ENCODE measurements at places on chromosomes 16 and 17.

DNA sequence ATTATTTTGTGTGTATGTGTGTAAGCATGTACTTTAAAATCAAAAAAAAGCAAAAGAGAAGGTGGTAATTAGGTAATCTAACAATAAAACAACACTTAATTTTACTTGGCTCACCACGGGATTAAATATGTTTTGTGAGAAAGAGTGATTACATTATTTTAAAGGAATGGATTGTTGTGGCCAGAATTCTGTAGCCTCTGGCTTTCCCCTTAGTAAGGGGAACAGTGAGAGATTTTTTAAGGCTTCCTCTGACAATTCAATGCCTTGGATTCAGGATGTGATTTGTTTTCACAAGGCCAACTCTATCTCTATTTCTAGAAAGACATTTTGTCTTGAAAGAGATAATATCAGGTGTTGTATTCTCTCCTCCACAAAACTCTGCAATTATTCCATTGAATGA is 560.3 kb upstream of the CDH8 start:
- H3K27me3 ChIP-seq, result no peaks in the 10 kb centered on the region
- H3K4me3 ChIP-seq, result no peak overlapping the region
- DNase-seq, result no peak
- no peaks in the 10 kb centered on the region for H3K4me1 ChIP-seq
- H3K27ac ChIP-seq, result no peak overlapping the region
- H3K36me3 ChIP-seq, result no peaks in the 10 kb centered on the region

- no peak for DNase-seq
- peaks cover 12% of the 10 kb centered on the region for H3K36me3 ChIP-seq
- H3K27ac ChIP-seq, result no peak overlapping the region
- H3K4me3 ChIP-seq, result no peak overlapping the region
Observed at GRCh38 chr17:46928467-46929261, 5.7 kb downstream of the GOSR2 start.

GRCh38 chr17:27985306-27985705 is 57.2 kb upstream of the NLK start:
- H3K27me3 ChIP-seq, result no peaks in the 10 kb centered on the region
- no peak overlapping the region for H3K27ac ChIP-seq
- H3K4me1 ChIP-seq, result 0 out of 2 replicates have a peak, but pooled peaks cover 2% of the 10 kb centered on the region
- no peaks in the 10 kb centered on the region for H3K36me3 ChIP-seq
- no peak overlapping the region for H3K4me3 ChIP-seq

- no peaks in the 10 kb centered on the region for H3K36me3 ChIP-seq
- H3K4me1 ChIP-seq, result peaks cover 4% of the 10 kb centered on the region
- no peak overlapping the region for H3K4me3 ChIP-seq
- H3K27me3 ChIP-seq, result no peaks in the 10 kb centered on the region
- DNase-seq, result no peak
- H3K27ac ChIP-seq, result no peak overlapping the region
Observed at GRCh38 chr17:34246446-34246845, 8.6 kb upstream of the CCL2 start.

GRCh38 chr17:8868529-8868951 is 1.1 kb upstream of the PIK3R6 start:
- DNase-seq, result no peak
- H3K4me3 ChIP-seq, result no peak overlapping the region
- no peaks in the 10 kb centered on the region for H3K36me3 ChIP-seq
- no peak overlapping the region for H3K27ac ChIP-seq

DNA sequence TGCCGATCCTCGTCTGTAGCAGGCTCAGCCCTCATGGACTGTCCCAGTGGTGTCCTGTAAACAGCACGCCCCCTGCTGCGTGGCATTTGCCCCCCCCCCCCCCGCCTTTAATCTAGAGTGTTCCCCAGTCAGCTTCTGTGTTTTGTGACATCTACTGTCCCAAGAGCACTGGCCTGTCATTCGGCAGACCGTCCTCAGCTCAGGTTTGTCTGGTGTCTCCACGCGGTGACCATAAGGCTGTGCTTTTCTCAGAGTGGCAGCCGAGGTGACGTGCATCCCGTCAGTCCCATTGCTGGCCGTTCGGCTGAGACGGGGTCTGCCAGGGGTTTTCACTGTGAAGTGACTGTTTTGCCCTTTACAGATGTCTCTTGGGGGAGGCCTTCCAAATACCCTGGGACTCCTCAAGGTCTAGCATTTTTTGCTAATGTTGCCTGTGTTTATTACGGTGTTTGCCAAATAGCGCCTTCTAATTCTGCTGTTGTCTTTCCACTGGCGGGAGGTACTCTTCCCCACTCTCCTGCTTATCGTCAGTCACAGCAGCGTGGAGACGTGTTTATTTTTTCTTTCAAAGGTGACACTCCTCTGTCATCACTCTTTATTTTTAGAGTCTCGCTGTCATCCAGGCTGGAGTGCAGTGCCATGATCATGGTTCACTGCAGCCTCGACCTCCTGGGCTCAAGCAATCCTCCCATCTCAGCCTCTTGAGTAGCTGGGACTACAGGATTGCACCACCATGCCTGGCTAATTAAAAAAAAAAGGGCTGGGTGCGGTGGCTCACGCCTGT is 5.7 kb upstream of the MRPL12 start:
- H3K4me3 ChIP-seq, result no peak overlapping the region
- H3K27ac ChIP-seq, result no peak overlapping the region
- peaks cover 36% of the 10 kb centered on the region for H3K36me3 ChIP-seq
- peaks cover 2% of the 10 kb centered on the region for H3K4me1 ChIP-seq
- no peak for DNase-seq
- H3K27me3 ChIP-seq, result no peaks in the 10 kb centered on the region

DNA sequence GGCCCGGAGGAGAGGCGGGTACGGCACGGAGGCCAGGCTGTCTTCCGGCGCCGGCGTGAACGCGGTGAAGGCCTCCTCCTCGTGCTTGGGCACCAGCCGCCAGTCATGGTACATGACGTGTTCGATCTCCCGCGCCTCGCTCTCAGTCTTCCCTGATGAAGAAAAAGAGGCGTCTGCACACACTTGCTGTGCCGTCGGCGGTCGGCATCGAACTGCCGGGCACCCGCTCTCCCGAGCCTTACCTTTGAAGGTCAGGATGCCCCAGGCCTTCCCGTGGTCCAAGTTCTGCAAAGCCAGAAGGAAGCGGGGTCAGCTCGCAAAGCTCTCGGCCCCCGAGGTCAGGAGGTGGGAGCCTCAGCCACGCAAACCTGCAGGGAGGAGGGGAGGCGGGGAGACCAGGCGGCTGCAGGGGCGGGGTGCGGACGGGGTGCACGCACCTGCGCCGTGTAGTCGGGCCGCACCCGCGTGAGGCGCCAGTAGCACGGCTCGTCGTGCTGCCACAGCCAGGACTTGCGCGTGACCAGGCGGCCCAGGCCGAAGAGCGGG is at the start of gene EME2:
Gene EME2, plus strand, starts transcription at position 449 of the 546 bp plus-strand sequence. CDS start 418 bp downstream, outside the sequence.
- DNase-seq, result no peak
- no peaks in the 10 kb centered on the region for H3K27me3 ChIP-seq
- peak within 1 kb of the TSS; percentile 71 for H3K4me3 ChIP-seq
- peaks cover 2% of the 10 kb centered on the region for H3K4me1 ChIP-seq

DNA sequence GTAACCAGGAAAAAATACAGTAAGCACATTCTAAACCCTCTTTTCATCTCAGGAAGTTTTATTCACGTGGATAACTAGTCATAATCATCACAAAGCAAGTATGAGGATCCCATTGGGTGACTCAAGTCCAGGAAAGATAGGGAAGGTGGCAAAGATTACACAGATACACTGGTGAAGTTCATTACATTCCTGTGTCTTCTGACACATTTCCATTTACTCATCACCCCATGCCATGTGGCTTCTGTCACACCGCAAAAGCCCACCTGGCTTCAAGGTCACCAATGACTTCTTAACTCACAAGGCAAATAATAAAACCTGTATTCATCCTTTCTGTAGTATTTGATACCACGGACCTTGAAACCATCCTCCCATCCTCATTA is 17.0 kb downstream of the HS3ST3A1 start:
- no peak for DNase-seq
- no peak overlapping the region for H3K4me3 ChIP-seq
- H3K4me1 ChIP-seq, result no peaks in the 10 kb centered on the region
- no peaks in the 10 kb centered on the region for H3K27me3 ChIP-seq

- no peaks in the 10 kb centered on the region for H3K4me1 ChIP-seq
- no peak for DNase-seq
- H3K27ac ChIP-seq, result no peak overlapping the region
- no peaks in the 10 kb centered on the region for H3K36me3 ChIP-seq
Observed at GRCh38 chr17:68509141-68510057, 2.8 kb upstream of the PRKAR1A start.

DNA sequence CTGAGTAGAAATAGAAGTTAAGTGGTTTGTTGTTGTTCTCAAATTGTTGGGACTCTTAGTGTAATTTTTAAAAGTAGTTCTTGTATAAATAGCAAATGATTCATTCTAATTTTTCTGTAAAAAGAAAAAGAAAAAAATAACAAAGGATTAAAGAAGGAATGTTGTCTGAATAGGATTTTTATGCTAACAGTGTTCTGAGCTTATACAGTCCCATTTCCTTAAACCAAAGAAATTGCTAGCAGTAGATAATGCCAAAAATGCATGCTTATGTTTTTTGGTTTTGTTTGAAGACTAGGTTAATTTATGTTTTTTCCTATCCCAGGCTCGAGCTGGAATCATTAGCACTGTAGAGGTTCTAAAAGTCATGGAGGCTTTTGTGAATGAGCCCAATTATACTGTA is 44.7 kb upstream of the KPNB1 start:
- no peak overlapping the region for H3K27ac ChIP-seq
- no peak overlapping the region for H3K4me3 ChIP-seq
- H3K36me3 ChIP-seq, result peaks cover 8% of the 10 kb centered on the region

GRCh38 chr16:47750371-47750770 is 289.2 kb downstream of the PHKB start:
- H3K4me3 ChIP-seq, result no peak overlapping the region
- H3K36me3 ChIP-seq, result no peaks in the 10 kb centered on the region
- H3K4me1 ChIP-seq, result no peaks in the 10 kb centered on the region
- H3K27ac ChIP-seq, result no peak overlapping the region
- DNase-seq, result no peak
- no peaks in the 10 kb centered on the region for H3K27me3 ChIP-seq

GRCh38 chr17:65576939-65577338 is 15.5 kb upstream of the AXIN2 start:
- H3K27ac ChIP-seq, result no peak overlapping the region
- H3K27me3 ChIP-seq, result no peaks in the 10 kb centered on the region
- H3K4me1 ChIP-seq, result peaks cover 3% of the 10 kb centered on the region
- no peak for DNase-seq
- H3K36me3 ChIP-seq, result no peaks in the 10 kb centered on the region

DNA sequence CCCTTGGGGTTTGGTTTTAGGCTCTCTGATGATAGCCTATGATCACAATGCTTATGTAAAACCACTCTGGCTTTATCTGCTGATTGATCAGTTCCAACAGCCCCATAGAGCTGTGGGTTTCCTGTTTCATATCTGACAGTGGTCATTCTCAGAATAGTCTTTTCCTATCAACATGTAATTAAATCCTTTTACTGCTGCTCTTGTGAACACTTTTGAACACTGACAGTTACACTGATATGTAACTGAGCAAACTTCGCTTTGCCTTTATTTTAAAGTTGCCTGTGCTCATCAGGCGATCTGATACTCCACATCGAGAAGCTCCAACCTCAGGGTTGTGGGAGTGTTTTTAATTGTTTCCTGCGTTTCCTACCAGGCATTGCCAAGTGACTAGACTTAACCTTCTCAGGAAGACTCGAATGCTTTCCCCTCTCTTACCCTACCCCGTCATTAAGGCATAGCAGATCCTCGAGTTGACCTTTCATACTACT is 17.3 kb upstream of the CLEC18B start:
- H3K4me3 ChIP-seq, result no peak overlapping the region
- DNase-seq, result no peak
- no peaks in the 10 kb centered on the region for H3K27me3 ChIP-seq
- H3K36me3 ChIP-seq, result no peaks in the 10 kb centered on the region

DNA sequence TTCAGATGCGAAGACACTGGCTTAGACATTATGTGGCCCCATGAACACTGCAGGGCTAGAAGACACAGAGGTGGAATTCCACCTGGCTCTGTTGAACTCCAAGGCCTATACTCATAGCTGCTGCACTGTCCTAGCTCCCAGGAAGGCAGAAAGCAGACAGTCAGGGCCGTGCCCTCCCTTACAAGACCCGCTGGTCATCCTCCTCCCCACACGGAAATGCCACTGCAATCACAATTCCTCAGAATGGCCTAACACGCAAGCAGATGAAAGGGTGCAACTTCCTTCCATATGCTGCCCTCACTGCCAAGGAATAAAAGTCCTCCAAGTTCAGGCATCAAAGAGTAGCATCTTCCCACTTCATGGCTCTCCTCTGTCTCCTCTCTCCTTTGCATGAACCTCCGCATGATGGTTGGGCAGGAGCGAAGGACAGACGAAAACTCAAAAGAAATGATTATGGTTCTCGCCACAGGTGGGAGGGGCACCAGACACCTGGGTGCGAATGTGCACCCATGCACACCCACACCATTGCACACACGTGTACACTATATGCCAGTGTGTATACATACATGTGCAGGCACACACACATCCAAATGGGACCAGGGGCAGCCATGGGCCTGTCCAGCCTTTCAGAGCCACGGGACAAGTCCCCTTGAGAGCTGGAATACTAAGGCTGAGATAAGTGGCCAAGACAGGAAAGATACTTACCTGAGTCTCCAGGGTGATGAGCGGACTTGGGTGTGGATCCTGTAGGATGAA is 113.3 kb downstream of the XYLT1 start:
- no peak overlapping the region for H3K27ac ChIP-seq
- H3K36me3 ChIP-seq, result no peaks in the 10 kb centered on the region
- no peaks in the 10 kb centered on the region for H3K27me3 ChIP-seq
- H3K4me1 ChIP-seq, result peaks cover 2% of the 10 kb centered on the region
- DNase-seq, result no peak

GRCh38 chr17:57071991-57072944 is 12.8 kb upstream of the AKAP1 start:
- H3K27me3 ChIP-seq, result no peaks in the 10 kb centered on the region
- no peak overlapping the region for H3K27ac ChIP-seq
- H3K4me1 ChIP-seq, result no peaks in the 10 kb centered on the region
- DNase-seq, result no peak

GRCh38 chr16:14362774-14363371 is 267.2 kb downstream of the PARN start:
- no peak overlapping the region for H3K27ac ChIP-seq
- H3K27me3 ChIP-seq, result peaks cover 1% of the 10 kb centered on the region
- no peak overlapping the region for H3K4me3 ChIP-seq
- H3K4me1 ChIP-seq, result no peaks in the 10 kb centered on the region
- no peaks in the 10 kb centered on the region for H3K36me3 ChIP-seq
- no peak for DNase-seq

GRCh38 chr17:30112794-30113193 is 3.8 kb upstream of the NSRP1 start:
- no peaks in the 10 kb centered on the region for H3K36me3 ChIP-seq
- no peak overlapping the region for H3K27ac ChIP-seq
- H3K4me3 ChIP-seq, result no peak overlapping the region
- no peaks in the 10 kb centered on the region for H3K4me1 ChIP-seq
- no peaks in the 10 kb centered on the region for H3K27me3 ChIP-seq
- DNase-seq, result no peak

DNA sequence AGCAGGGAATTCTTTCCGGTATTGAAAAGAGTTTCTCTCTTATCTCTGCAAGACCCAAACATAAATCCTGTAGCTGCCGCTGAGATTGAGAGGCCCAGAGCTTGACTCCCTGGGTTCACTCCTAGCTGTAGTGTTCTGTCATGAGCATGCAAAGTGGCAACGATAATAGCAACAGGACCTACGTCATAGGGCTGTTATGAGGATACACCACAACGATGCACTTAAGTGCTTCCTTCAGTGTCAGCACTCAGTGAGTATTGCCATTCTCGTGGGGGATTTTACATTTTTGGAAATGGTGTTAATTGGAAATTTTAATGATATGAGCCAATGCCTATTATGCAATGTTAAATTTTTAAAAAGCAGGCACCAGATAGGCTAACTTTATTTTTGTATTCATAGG is 199.8 kb downstream of the CYLD start:
- H3K4me3 ChIP-seq, result no peak overlapping the region
- DNase-seq, result no peak
- H3K36me3 ChIP-seq, result no peaks in the 10 kb centered on the region
- H3K4me1 ChIP-seq, result no peaks in the 10 kb centered on the region
- H3K27ac ChIP-seq, result no peak overlapping the region
- no peaks in the 10 kb centered on the region for H3K27me3 ChIP-seq

Data from iPS DF 6.9 (cell line).